ENCODE measurements at places on chromosomes 7 and 10. TPM values are rescaled to one million over a fixed set of nuclear protein-coding genes. Genes with fewer than 3 reads are reported as not detected.

GRID2IP gene
- not detected for total RNA-seq

RADIL gene
- total RNA-seq, result 1.1 TPM

GRCh38 chr7:96287559-96287958, 34.3 kb downstream of the SLC25A13 start:
- no peak for DNase-seq

BTBD16 gene
- total RNA-seq, result not detected

DNA sequence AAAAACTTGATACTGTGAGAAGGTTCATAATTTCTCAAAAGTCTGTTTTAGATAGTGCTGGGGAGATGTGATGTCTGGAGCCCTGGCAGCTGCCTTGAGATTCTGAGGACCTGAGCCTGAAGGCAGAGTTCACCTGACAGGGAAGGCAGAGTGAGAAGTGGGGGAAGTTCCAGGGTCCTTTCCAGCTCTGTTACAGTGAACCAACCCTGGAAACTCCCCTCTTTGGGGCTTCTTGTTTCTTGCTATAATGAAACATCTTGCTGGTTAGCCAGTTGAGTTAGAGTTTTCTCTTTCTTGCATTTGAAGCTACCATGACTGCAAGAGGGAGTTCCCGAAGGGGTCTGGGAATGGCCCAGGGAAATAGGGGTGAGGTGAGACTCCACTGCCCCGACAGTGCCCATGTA, 158.9 kb upstream of the TNRC18 start:
- no peak for DNase-seq

DNA sequence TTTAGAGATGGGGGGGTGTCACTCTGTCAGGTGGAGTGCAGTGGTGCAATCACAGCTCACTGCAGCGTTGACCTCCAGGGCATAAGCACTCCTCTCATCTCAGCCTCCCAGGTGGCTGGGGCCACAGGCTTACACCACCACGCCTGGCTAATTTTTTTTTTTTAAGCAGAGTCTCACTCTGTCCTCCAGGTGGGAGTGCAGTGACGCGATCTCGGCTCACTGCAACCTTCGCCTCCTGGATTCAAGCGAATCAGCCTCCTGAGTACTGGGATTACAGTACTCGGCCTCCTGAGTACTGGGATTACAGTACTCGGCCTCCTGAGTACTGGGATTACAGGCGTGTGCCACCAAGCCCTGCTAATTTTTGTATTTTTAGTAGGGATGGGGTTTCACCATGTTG, 23.6 kb upstream of the PPIA start:
- no peak for DNase-seq

DNA sequence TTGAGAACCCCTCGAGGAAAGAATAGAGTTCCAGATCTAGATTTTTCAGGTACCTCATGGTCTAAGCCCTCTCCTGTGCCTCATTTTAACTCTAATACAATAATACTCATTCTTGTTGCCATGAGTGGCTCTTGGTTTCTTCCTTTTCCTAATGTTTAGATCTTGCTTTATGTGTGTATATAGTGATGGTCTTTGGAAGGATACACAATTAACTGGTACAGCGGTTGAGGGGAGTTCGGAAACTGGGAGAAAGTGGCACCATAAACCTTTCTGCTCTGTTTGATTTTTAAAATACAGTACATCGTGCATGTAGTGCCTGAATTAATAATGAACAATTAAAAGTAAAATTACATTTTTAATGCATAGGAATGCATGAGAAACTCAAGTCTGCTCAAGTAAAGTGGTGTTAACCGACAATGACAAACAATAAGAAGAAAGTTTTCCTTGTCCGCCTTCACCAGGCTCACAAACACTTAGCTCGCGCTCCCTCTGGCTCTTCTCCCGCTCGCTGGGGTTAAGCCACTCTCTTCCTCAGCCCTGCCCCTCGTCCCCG, 386 bp upstream of the EIF4EBP2 start:
- DNase-seq, result no peak

- peak; percentile 36 for DNase-seq
These were observed 103.3 kb downstream of the FAM107B start for GRCh38 chr10:14671386-14671831.

- DNase-seq, result no peak
These were observed 25.5 kb downstream of the PRR15 start for GRCh38 chr7:29588900-29589696.

DNA sequence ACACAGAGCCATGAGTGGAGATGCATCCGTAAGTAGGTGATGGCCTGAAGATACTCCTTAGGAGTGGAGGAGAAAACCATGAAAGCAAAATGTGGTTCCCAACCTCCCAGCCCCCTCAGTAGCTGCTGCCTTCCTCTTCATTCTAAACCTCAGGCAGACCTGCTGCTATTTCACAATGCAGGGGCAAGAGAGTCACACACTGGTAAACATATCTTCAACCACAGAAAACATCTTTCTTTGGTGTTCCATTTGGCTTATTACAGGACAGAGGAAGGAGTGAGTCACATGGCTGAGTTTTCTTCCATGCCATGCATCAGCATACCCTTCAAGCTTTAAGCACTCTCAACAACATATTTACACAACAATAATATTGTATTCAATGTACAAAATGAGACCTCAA, 342.1 kb downstream of the BMPER start:
- DNase-seq, result no peak

DNA sequence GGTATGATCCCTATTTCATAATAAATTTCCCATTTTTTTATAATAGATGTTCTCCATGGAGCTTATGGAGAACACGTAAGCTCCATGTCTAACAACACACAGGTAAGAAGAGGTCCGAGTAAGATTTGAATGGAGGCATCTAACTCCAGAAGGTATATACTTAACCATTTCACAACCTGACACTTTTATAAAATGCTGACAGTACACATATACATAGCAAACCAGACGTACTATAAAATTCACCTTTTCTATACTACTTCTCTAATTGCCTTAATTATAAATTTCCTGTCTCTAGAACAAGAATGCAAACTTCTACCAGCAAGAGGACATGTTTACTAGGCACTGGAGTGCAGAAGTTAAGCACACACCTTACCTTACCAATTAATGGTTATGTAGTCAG, 151.3 kb downstream of the DGKI start:
- no peak for DNase-seq

GRCh38 chr7:156889089-156889488, 3.9 kb downstream of the LMBR1 start:
- no peak for DNase-seq

LRIT1 gene
- not detected for total RNA-seq

CHCHD3 gene
- 94.7 TPM for total RNA-seq

DNA sequence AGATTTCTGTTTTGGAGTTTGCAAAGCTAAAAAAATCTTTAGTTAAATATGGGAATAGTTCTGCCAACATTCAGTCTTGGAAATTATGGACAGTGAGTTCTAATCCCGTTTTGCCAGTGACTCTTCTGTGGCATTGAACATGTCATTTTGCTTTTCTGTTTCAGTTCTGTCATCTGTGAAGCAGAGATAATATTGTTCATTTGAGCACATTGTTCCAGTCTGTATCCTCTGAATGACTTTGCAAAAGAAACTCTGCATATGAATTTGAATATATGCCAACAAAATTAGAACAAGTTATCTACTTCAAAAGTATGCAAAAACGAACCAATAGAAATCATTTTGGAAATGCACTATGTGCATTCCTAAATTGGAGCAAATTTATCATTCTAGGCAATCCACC, 746.0 kb upstream of the POT1 start:
- DNase-seq, result no peak

- no peak for DNase-seq
These were observed 4.4 kb upstream of the SMIM30 start for GRCh38 chr7:113122744-113123143.

GRCh38 chr7:138000081-138000701, 1.7 kb downstream of the CREB3L2 start:
- DNase-seq, result peak; percentile 59

DNA sequence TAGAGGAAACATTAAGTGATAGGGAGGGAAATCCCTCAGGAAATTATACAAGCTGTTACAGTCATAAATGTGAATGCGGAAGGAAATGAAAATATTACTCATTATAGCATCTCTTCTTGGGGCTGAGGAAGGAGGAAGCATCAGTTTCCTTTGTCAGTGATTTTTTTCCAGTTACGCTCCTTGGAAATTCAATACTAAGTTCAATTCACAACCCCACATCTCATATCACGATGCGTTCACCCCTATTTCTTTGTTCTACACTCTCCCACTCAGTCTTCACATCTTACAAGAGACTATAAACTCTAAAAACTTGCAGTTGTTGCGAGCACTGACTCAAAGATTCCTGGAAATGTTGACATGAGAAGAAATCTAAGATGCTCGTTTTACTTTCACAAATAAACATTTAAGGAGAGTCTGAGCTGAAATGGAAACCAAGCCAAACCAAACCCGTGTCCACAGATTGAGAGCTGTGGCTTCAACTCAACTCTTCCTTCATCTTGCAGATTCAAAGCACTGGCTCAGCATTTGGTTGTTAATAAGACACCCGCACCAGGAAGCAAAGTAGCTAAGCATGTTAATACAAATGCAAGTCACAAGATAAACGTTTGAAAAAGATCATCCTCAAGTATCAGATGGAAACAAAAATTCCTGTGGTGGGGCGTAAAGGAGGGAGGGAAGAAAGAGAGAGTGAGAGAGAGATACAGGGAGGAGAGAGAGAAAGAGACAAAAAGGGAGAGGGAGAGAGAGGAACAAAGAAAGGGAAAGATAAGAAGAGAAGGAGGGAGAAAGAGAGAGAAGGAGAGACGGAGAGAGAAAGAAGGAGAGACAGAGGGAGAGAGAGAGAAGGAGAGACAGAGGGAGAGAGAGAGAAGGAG, 150.0 kb upstream of the RSU1 start:
- peak; percentile 60 for DNase-seq

- DNase-seq, result no peak
These were observed 15.7 kb upstream of the SVOPL start for GRCh38 chr7:138716889-138717288.

DNA sequence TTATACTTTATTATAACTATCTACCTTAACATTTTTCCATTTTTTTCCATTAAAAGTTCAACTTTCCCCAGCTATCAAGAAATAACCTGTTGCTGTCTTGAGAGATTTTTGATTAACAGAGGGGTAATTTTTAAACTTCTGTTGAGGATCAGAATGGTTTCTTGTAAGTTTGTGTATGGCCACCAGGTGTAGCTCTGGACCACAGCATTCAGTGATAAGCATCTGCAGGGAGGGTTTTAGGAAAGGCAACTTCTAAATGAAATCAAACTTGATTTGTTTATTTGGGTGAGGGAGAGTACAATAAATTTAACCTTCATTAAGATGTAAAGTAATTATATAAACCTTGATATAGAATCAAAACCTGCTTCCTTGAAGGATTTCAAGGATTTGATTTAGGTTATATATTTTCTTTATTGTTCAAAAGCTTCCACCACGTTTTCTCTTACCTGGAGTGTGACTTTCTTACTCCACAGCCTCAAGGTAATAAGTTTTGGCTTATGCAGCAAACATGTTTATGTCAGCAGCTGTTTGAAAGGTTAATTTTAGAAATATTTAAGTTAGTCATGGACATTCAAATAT, 153.3 kb downstream of the STK31 start:
- peak; percentile 4 for DNase-seq

LRRD1 gene
- total RNA-seq, result not detected

GPR26 gene
- total RNA-seq, result not detected

DNA sequence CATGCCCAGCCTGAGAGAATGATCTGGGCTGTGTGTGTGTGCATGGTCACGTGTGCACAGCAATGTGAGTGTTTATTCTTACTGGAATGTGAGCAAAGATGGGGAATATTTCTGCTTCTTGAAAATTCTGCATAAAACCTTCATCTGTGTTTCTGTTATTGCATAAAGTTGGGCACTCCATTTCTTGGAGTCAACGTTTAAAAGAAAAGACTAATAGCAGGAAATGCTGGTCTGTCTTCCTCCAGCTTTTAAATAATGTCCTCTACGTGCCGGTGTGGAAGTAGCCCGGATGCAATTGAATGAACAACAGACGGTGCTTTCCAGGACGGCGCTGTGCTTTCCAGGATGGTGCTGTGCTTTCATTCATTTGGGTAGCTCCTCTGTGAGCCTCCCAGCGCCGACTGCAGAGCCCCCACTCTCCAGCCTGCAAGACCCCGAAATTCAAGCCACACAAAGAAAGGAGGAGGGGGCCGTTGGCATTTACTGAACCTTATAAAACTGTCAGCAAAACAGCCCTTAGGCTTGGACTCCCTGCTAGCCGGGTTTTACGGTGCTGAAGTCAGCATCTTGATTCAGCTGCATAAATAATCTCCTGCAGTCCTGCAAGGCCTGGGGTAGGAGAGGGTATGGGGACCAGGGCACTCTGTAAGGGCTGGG, 158.2 kb upstream of the PRKCQ start:
- peak; percentile 31 for DNase-seq

- no peak for DNase-seq
These were observed 956.2 kb downstream of the SORCS3 start for GRCh38 chr10:105597312-105597711.

DNA sequence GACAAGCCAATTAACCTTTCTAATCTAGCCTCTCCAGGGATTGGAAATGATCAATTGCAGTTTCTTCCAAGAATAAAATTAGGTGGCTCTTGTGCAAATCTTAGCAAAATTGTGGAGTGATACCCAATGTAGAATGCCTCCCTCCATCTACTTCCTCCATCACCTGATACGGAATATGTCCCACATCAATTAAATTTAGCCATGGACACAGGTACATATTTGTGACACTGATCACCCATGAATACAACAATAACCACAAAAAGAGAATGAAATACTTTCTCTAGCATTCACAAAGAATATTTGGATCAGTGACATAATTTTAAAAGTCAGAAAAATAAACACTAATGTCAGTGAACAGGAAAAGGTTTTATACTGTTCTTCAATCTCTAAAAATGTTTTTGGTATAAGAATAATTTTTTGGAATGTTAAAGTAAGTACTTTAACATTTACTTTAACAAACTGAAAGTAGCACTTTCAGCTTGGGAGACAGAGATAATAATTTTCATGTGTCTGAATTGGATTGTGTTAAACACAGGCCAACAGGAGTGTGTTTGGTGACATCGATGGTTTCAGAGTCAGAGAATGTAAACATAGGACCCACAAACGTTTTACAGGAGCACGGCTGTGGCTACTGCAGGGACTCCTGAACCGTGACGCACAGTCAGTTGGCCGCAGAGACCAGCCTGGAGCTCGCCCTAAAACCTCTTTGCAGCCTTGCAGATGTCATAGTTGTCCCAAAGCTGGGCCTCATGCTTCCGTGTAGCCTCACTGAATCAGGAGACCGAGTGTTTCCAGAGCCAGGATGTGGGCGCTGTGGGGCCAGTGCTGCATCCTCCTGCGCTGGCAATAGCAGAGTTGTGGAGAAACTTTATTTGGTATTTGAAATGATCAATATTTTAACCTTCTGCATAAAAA, 7.2 kb downstream of the RBM20 start:
- peak; percentile 57 for DNase-seq

DNA sequence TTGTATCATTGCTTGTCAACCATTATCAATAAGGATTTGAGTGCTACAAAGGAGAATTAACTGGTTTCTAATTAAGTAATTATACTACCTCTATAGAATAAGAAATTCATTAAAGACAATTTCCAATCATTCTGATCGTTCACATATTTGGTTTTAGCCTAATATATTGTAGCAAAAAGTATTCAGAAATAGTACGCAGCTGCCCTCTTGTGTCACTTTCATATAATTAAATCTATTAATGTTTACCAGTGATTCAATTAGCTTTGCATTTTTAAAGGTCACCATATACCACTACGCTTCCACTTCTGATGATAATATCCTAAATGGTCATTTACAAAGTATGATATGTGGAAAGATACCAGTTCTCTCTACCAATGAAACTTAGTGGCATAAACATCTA, 128.3 kb downstream of the NEBL start:
- no peak for DNase-seq

CUBN gene
- total RNA-seq, result 8.9 TPM

CPA5 gene
- total RNA-seq, result 0.13 TPM
